ENCODE measurements at places on chromosomes 12 and 14. TPM values are rescaled to one million over a fixed set of nuclear protein-coding genes. Genes with fewer than 3 reads are reported as not detected.

The KRT77 gene
- total RNA-seq: not detected

The MYH6 gene
- total RNA-seq: not detected

The TCL1B gene
- total RNA-seq: not detected

The TMPRSS12 gene
- not detected for total RNA-seq

The IL22 gene
- not detected for total RNA-seq

The SERPINA9 gene
- total RNA-seq: 0.28 TPM

The CLEC1A gene
- total RNA-seq: under 0.01 TPM

The KRT74 gene
- total RNA-seq: not detected

The GAS2L3 gene
- total RNA-seq: 11.6 TPM

The SOX5 gene
- 4.8 TPM for total RNA-seq

The GZMH gene
- total RNA-seq: not detected

The ARHGEF25 gene
- 27.1 TPM for total RNA-seq

The FZD10 gene
- not detected for total RNA-seq

The DPY19L2 gene
- 1.9 TPM for total RNA-seq

The GPR65 gene
- total RNA-seq: 0.28 TPM

The FAIM2 gene
- total RNA-seq: 1.7 TPM

The TMTC1 gene
- 18.8 TPM for total RNA-seq

The TMEM63C gene
- total RNA-seq: under 0.01 TPM
